ENCODE measurements at places on chromosomes 13 and 19. TPM values are rescaled to one million over a fixed set of nuclear protein-coding genes. Genes with fewer than 3 reads are reported as not detected.

DNA sequence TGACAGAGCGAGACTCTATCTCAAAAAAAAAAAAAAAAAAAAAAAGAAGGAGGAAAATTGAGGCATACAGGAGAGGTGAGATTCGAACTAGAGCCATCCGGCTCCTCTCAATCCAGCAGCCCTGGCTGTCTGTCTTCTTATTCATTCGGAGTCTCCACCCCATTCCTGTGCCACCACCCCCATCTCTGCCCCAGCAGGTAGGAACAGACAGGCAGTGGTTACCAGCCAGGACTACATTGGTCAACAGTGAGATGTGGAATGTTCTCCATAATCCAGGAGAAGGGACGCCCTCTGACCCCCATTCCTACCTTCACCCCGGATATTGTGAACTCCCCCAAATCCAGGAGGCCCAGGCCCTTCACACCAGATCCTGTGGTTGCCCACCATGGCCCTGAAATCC is 6.6 kb upstream of the S1PR2 start:
- DNase-seq = no peak

DNA sequence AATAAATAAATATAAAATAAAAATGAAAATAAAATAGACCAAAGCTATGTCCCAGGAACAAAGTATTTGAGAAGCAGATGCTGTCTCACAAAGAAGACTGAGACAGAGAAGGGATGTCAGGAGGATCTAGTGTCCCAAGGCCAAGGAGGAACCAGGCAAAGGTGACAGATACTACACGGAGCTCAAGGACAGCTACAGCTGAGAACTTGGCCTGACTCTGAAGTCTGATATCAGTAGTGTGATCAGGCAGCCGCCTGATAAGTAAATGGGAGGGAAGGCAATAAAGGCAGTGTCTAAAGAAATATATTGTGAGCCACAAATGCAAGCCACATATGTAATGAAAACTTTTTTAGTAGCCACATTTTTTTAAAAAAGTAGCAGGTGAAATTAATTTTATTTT is 20.4 kb upstream of the NANOS3 start:
- DNase-seq = no peak

The ZNF134 gene
- total RNA-seq = 15.2 TPM

The LIM2 gene
- total RNA-seq = not detected

The ZNF808 gene
- total RNA-seq = 41.5 TPM

The KIR2DL1 gene
- not detected for total RNA-seq
